ENCODE measurements at places on chromosomes 12 and 14. TPM values are rescaled to one million over a fixed set of nuclear protein-coding genes. Genes with fewer than 3 reads are reported as not detected.

RIPK3 gene
- total RNA-seq = 19.5 TPM

OR6C6 gene
- total RNA-seq = not detected

- DNase-seq = no peak
Observed at GRCh38 chr14:56812364-56813141, 2.3 kb upstream of the OTX2 start.

GRCh38 chr12:45670346-45671065 lies 59.0 kb upstream of the ARID2 start:
- no peak for DNase-seq

- no peak for DNase-seq
Observed at GRCh38 chr14:93462479-93462878, 31.7 kb downstream of the UNC79 start.

- DNase-seq = no peak
Observed at GRCh38 chr12:29617407-29617803, 119.9 kb upstream of the OVCH1 start.

GRCh38 chr12:46282829-46283228 lies 14.0 kb upstream of the SLC38A1 start:
- DNase-seq = no peak

DNA sequence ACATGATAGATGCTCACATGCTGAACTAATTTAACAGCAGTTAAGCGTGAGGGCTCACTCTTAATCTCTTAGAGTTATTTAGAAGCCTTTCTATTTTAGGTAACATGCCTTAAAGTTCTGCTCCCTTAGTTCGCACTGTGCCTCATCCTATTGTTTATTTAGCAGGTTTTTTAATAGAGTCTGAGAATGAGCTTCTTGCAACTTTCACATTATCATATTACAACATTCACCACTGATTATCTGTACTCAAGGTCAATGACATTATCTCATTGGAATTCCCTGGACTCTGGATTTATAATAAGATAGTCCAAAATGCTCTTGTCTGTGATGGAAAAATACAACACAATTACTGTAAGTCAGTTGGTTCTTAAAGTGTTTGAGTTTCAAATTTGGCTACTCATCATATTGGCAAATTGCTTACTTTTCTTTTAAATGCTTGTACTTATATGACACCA lies 183.6 kb upstream of the SLC38A2 start:
- peak; percentile 25 for DNase-seq

DNA sequence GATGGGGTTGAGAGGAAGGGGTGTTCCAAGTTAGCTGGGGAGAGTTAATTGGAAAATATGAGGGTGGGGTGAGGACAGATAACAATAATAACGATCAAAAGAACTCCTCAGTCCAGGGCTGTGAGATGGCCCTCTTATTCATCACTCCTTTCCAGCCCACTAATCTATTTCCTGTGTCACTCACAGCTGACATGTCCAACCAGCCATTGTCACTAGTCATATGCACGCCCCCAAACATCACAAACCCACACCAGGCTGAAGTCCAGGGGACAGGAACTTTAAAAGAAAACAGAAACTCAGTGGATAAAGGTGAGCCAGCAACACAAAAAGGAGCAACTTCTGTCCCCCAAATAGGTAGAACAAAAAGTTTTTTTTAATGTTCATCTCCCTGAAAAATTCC lies 911 bp downstream of the CALCOCO1 start:
- DNase-seq = no peak

DNA sequence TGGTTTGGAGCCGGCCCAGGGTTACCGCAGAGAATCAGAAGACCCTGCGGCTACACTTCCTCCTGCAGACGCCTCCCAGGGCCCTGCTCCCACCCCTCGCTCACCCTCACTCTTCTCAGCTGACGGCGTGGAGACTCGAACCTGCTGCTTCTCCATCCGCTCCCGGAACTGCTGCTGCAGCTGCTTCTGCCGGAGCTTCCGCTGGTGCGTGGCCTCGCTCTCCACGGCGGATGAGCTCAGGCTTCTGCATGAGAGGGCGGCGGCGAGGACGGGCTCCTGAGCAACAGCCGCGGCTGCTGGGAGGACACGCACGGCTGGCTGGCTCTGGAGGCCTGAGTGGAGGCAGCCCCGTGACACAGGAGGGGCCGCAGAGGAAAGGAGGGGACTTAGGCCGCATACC lies 33.3 kb downstream of the RAD52 start:
- DNase-seq = peak; percentile 72

Data from kidney (tissue), 22 donors.